ENCODE measurements at places on chromosomes 7 and 10.
A peak's percentile ranks its signal among the peaks of the same experiment; 100 is the strongest.

DNA sequence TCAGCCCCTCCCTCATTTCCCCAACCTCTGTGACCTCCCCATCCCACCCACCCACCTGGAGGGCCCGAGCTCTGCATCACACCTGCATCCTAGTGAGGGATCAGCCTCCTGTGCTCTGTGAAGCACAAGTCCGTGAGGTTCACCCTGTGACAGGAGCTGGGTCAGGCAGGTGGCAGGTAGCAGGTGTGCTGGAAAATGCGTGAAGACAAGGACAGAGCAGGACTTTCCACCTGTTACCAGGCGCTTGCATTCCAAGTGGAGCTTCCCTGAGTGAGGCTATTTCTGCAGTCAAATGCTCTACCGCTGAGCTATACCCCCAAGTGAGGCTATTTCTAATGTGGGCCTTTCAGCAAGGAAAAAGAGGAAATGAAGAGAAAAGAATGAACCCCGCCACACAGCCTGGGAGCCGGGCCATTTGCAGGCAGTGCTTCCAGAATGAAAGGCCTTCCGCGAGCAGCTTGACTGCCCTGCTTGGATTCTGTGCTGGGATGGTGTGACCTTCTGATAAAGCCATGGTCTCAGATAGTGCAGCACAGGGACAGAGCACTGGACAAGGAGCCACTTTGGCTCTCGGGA lies 13.3 kb upstream of the CPXM2 start:
- no peak for DNase-seq
- no peaks in the 10 kb centered on the region for H3K36me3 ChIP-seq
- H3K4me1 ChIP-seq, result no peaks in the 10 kb centered on the region
- no peak overlapping the region for H3K4me3 ChIP-seq
- H3K27me3 ChIP-seq, result peaks cover 77% of the 10 kb centered on the region

- no peaks in the 10 kb centered on the region for H3K36me3 ChIP-seq
- H3K4me1 ChIP-seq, result no peaks in the 10 kb centered on the region
- peaks cover 23% of the 10 kb centered on the region for H3K27me3 ChIP-seq
- no peak overlapping the region for H3K27ac ChIP-seq
- DNase-seq, result no peak
These were observed 291.6 kb upstream of the MKI67 start for GRCh38 chr10:128417826-128418225.

DNA sequence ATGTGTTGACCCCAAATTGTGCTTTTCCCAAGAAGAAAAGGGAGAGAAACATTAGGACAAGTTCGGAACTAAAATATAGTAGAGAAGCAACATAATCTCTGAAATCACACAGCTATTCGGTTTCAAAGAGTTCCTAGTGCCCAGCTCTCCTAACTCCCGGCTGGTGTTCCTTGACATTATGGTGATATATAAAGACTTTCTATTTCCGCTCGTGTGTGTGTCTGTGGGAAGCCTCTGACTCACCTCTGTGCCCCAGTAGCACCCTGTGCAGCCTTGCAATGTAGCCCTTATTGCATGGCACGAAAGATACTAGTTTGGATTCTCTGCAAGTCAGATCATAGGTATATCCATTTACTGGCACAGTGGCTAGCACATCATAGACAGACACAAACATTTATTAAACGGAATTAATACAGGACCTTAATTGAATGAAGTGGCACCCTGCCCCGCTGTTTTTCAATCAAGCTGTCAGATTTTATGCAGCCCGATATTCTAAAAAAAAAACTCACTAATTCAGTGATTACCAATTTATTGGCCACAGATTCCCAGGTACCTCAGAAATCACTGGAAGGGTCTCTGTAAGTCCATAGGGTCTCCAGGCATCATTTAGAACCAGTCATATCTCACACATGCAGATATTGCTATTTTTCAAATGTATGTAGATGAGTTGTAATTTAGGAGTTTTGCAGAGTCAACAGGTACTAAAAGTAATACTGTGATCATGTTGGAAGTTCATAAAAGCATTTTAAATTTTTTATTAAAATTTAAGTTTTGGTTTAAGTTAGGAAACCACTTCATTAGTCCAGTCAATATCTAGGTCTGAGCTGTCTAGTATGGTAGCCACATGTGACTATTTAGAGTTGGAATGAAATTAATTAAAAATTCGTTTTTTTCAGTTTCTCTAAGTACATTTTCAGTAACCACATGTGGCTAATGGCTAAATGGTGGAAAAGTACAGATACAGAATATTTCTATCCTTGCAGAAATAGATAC lies 43.3 kb downstream of the SFTPD start:
- no peaks in the 10 kb centered on the region for H3K36me3 ChIP-seq
- H3K4me1 ChIP-seq, result no peaks in the 10 kb centered on the region
- H3K4me3 ChIP-seq, result peak overlapping the region; percentile 49
- H3K27ac ChIP-seq, result no peak overlapping the region
- peaks cover 93% of the 10 kb centered on the region for H3K27me3 ChIP-seq
- DNase-seq, result peak; percentile 13

GRCh38 chr7:132609222-132609621 lies 33.0 kb upstream of the PLXNA4 start:
- no peak overlapping the region for H3K4me3 ChIP-seq
- H3K36me3 ChIP-seq, result no peaks in the 10 kb centered on the region
- no peak overlapping the region for H3K27ac ChIP-seq
- no peaks in the 10 kb centered on the region for H3K4me1 ChIP-seq
- peaks cover 53% of the 10 kb centered on the region for H3K27me3 ChIP-seq

DNA sequence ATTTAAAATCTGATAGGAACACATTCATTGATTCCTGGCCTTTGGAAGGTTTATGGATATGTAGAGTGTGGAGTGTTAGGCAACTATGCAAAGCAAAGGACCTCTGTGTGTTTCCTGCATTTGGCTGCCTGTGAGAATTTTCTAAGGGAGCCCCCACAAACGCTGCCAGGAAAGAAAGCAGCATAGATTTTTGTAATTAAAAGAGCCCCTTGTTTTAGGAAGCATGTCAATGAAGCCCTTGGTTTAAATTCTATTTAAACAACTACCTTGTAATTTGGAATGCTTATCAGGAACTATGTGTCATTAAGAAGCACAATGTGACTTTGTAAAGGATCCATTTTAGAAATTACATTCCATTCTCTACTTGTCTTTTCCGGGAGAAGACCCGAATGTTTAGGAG lies 742.5 kb downstream of the NXPH1 start:
- no peak for DNase-seq
- no peaks in the 10 kb centered on the region for H3K36me3 ChIP-seq
- H3K4me3 ChIP-seq, result no peak overlapping the region
- no peak overlapping the region for H3K27ac ChIP-seq

DNA sequence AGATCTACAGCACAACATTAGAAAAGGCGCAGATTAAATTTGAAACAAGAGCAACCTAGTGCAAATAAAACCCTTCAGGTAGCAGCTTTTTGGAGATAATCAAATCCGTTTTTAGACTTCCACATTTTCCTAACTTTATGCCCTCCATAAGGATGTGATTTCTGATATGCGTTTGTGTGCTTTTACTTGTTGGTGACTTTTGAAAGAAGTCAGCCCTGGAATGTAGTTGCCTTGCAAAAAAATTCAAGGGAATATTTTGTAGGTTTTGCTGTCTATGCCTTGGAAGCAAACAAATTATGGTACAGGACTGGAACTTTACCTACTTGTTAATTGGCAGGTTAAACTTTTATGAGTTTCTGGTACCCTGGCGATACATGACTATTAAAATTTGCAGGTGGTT lies 86.7 kb upstream of the HDAC9 start:
- no peaks in the 10 kb centered on the region for H3K27me3 ChIP-seq
- H3K36me3 ChIP-seq, result no peaks in the 10 kb centered on the region
- H3K4me3 ChIP-seq, result no peak overlapping the region
- no peak overlapping the region for H3K27ac ChIP-seq
- no peaks in the 10 kb centered on the region for H3K4me1 ChIP-seq

DNA sequence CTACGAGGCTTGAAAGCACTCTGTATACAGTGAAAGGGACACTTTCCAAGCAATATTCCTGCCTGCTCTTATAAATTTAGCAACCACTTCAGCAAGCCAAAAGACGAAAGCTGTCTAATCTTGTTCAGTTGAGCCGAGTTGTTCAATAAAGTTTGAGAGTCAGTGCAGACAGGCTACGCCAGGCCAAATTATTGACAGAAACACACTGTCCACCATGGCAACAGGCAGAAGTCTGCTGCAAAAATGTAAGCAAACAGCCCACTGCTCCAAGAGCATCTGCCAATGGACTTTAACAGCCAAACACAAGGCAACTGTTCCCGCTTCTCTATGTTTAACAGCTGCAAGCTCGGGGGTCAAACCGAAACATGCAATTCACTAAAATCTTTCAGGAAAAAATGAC lies 85.7 kb downstream of the GLI3 start:
- H3K4me3 ChIP-seq, result no peak overlapping the region
- peaks cover 10% of the 10 kb centered on the region for H3K4me1 ChIP-seq
- peaks cover 16% of the 10 kb centered on the region for H3K36me3 ChIP-seq
- H3K27me3 ChIP-seq, result no peaks in the 10 kb centered on the region

GRCh38 chr10:71393841-71394475 lies 2.8 kb upstream of the CDH23 start:
- DNase-seq, result no peak
- no peaks in the 10 kb centered on the region for H3K36me3 ChIP-seq
- H3K4me3 ChIP-seq, result no peak overlapping the region
- H3K4me1 ChIP-seq, result no peaks in the 10 kb centered on the region
- H3K27ac ChIP-seq, result no peak overlapping the region

GRCh38 chr7:75757860-75758259 lies 14.2 kb downstream of the CCL26 start:
- H3K36me3 ChIP-seq, result peaks cover 4% of the 10 kb centered on the region
- no peak overlapping the region for H3K27ac ChIP-seq
- no peak overlapping the region for H3K4me3 ChIP-seq
- no peak for DNase-seq

- peaks cover 6% of the 10 kb centered on the region for H3K36me3 ChIP-seq
- DNase-seq, result peak; percentile 78
- H3K4me1 ChIP-seq, result peaks cover 36% of the 10 kb centered on the region
- H3K4me3 ChIP-seq, result peak overlapping the region; percentile 80
These were observed 1.3 kb upstream of the ITPRIP start for GRCh38 chr10:104339469-104340110.

GRCh38 chr10:17174626-17175025 lies 26.8 kb downstream of the TRDMT1 start:
- peaks cover 6% of the 10 kb centered on the region for H3K4me1 ChIP-seq
- no peak overlapping the region for H3K27ac ChIP-seq
- DNase-seq, result no peak
- peaks cover 3% of the 10 kb centered on the region for H3K36me3 ChIP-seq

GRCh38 chr10:45423976-45424499 lies 50.0 kb downstream of the ALOX5 start:
- H3K4me3 ChIP-seq, result no peak overlapping the region
- peaks cover 5% of the 10 kb centered on the region for H3K27me3 ChIP-seq
- DNase-seq, result no peak
- H3K27ac ChIP-seq, result no peak overlapping the region

Data from MCF 10A (cell line).